ENCODE measurements at places on chromosomes 2 and 18.

GRCh38 chr2:37059841-37060240, 24.3 kb downstream of the HEATR5B start:
- DNase-seq, result no peak

DNA sequence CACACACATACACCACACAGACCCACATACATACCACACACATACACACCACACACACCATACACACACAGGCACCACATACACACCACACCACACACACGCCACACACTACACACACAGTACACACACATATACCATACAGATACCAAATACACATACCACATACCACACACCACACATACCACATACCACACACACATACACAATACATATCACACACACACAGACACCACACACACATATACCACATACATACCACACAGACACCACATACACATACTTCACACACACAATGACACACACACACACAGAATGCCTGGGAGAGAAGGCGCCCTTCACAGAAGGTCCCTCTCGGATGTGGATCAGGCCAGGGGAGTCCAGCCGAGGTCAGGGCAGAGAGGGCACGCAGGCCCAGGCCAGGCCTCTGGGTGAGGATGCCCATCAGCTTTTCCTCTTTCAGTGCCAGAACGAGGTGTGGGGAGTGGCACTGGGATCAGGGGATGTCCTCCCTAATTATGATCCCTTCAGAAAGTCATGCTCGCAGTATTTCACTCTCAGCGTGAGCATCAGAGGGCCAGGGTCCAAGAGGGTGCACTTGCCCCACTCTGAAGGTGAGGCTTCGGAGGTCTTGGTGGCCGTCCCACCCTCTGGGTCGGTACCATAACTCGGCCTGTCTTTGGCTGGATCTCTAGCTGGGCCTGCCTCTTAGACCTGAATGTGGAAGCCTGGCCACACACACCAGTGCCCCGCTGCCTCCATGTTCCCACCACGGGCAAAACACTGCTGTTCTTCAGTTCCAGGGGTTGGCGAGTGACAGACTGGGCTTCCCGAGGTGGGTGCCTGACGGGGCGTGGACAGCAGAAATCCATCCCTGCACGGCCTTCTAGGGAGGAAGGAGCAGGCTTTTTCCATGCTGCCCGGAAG, 70.6 kb upstream of the ODC1 start:
- no peak for DNase-seq

- DNase-seq, result no peak
These were observed 533.4 kb downstream of the ERBB4 start for GRCh38 chr2:212005085-212005671.

- DNase-seq, result no peak
These were observed 106.6 kb upstream of the CYP1B1 start for GRCh38 chr2:38182492-38183003.

DNA sequence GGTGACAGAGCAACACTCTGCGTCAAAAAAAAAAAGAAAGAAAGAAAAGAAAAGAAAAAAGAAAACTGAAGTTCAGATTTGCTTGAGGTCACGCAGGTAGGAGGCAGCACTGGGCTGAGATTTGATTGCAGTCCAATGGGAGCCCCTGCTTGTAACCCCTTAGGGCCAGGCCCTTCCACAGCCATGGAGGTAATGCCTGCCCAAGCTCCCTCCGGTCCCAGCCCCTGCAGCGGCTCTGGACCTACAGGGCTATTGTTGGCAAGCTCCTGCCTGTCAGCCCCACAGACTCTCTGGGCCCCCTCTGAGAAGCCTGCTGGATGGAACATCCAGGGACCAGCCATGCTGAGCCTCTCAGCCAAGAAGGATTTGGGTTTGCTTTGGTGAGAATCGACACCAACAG, 12.2 kb downstream of the ZFP36L2 start:
- DNase-seq, result no peak

DNA sequence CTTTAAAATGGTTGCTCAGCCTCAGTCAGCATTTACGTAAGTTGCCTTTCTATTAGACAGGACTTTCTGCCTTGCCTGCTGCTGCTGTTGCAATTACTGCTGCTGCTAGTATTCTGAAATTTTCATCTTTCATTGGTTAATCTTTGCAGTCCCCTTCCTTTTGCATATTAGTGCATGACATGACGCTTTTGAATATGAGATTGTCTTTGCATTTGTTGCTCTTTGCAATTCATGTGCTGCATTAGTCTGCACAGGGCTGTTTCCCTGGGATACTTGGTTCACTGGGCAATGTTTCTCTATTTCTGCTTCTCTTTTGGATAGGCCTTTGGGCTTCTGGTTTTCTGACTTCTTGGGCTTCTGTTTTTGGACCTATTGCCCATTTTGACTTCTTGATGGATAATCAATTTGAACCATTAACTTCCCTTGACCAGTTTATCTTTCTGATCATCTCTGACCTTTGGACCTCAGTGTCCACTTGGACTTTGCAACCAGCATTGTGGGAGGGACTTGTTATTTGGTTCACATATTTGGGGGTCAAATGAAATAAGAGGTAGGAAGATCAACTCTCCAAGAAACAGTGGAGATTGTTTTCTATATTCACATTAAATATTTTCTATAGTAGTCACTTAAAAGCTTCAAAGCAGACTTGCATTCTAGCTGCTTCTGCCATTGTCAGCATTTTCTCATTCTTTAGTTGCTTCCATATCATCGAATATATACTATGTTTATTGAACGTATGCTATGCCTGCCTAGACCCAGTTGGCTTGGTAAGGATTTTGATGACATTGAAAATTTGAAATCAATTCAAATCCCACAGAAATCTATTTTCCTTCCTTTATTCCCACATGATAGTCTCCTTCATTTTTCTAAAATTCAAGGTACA, 12.5 kb upstream of the BUB1 start:
- DNase-seq, result no peak

DNA sequence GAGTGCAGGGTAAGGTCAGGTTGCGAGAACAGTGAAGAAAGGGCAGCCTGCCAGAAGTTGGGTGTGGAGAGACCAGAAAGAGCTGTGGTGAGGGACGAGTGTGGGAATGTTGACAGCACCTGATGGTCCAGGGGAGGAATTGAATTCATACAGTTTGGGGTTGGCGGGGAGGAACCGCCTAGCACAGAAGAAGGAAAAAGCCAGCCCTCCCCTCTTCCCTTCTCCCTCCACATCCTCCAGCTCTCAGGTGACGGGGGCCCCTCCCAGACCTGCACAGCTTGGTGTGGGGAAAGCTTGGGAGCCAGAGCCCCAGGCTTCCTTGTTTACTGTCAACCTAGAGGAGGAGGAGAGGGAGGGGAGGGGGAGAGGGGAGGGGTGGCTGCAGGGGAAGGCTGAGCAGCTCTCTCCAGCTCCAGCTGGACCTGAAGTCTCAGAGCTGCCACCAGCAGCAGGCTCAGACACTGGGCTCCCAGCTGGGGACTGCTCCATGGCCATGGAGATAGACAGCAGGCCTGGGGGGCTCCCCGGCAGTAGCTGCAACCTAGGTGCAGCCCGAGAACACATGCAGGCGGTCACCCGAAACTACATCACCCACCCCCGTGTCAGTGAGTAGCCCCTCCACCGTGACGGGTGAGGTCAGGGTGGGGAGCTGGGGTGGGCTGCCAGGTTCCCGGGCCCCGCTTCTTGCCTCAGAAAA, at the start of gene ATP6V1B1:
Gene ATP6V1B1 (plus strand): TSS at position 433 of the 697 bp plus-strand sequence. CDS start 55 bp downstream, at position 488.
- DNase-seq, result no peak

DNA sequence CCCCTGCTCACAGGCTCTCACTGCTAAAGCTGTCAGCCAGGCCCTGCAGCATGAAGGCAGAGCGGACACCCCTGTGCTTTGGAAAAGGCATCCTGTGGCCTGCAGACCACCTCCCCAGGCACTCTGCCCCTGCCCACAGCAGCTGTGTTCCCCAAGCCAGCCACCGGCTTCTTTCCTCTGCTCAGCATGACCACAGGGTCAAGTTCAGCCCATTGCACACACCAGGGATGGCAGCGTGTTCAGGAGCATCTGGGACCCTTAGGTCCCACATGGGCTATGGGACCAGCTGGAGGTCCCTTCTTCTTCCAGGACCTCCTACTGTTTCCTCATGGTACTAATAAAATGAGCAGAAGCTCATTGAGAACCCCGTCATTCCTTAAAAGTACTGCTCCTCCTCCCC, 118.4 kb upstream of the ACAA2 start:
- DNase-seq, result no peak

GRCh38 chr2:220090050-220090449, 462.6 kb downstream of the SLC4A3 start:
- no peak for DNase-seq

DNA sequence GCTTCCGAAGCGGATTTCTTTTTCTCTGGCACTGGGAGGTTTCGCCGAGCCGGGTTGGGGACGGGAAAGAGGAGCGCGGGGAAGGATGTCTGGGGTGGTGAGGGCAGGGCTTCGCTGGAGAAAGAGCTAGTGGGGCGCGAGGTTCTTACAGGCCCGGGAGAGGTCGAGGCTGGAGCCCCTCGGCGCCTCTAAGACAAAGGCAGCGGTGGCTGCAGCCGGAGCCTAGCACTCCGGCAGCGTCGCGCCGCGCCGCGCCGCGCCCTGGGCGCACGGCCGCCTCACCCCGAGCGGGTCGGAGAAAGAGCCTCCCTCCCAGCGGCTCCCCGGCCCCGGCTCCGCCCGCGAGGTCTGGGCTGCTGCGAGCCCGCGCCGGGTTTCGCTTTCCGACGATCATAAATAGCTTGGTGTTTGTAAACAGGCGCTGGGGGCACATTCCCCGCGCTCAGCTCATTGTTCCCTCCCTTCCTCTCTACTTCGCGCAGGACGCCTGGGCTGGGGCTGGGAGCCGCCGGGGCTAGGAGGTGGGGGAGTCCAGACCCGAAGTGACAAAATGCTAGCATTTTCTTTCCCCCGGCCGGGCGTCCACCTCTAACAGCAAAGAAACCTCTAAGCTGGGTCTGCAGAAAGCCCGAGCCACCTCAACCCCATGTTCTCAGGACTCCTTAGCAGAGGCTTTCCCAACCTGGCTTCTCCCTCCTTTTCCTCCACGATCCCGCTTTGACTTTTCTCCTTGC, 813 bp upstream of the MEIS1 start:
- DNase-seq, result no peak

DNA sequence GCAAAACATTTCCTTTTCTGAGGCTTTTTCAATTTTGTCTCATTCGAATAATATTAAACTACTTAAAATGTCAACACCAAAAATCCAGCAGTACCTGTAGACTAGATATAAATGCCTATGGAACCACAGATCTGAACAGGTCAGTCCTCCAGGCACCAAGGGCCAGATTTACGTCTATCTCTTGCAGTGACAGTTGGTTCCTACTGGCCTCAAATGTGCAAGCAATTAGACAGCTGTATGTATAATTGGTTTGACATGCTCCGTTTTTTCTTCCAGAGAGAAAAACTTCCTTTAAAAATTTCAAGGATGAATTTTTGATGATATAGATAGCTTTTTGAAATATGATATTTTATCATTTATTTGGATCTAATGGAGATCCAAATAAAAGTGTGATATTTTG, 443.8 kb upstream of the POU3F3 start:
- no peak for DNase-seq

DNA sequence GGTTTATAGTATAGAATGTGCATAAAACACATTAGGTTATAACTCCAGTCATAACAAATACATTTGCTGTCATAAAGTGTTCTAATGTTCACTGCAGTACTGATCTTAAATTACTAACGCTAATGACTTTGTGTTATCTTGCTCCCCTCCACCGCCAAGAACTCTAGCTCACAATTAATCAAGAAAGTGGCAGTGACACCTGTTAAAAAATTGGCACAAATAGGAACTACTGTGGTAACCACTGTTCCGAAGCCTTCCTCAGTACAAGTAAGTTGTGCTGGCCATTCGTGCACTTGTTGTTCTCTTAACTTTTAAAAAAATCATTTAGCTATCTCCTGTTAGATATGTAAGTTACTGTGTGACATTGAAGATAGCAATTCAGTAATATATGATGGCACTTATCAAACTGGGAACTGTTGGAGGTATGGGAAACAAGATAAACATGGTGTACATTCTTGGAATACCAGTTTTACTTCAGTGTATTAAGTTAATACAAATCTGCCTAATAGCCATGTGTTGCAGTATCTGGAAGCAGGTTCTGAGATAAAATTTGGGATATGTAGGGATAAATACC, 41.2 kb downstream of the TAF4B start:
- DNase-seq, result no peak

GRCh38 chr18:74303306-74303705, 11.5 kb upstream of the CYB5A start:
- DNase-seq, result no peak

DNA sequence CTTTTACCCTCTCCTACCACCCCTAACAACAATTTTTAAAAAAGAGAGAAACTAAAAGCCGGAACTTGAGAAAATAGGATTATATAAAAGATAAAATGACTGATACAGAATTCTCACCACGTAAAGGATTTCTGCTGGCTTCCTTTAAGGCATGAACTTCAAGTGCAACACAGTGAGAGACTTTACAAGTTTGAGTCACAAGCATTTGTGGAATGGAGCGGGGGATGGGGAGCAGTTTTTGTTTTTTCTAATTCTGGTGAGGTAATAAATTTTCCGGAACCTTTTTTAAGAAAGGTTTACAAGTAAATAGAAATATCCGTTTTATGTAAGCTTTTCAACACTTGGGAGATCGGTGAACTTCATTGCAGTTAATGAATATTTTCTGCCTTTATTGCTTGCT, 1.8 kb upstream of the CDH2 start:
- no peak for DNase-seq

DNA sequence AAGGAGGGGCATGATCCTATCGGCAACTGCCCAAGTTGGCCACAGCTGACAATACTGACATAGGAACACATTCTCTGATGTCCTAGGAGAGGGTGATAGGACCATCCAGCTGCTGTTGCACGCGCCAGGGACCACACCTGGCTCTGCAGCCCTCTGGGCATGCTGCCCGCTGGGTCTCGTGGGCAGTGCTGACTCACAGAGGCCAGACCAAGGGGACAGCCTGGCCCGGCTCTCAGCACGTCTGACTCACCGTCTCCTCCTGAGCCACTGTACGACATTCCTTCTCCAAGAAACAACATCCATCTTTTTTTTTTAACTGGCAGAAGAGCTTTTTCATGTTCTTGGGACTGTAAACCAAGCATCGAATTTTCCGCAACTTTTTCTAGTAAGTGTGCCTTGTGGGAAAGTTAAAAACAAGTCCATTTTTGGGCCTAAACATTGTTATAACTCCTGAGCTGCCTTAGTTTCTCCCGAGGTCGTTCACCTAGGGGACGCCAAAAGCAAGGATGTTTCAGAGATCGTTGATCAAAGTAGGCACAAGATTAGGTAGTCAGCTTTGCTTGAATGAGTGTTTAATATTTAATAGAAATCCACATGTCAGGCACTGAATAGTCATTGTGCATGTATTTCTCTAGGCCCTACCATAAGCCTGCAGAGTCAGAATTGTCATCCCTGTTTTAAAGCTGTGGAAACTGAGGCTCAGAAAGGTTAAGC, 100.3 kb downstream of the TTC32 start:
- DNase-seq, result no peak

GRCh38 chr18:13580991-13581390, 145.4 kb downstream of the FAM210A start:
- no peak for DNase-seq

DNA sequence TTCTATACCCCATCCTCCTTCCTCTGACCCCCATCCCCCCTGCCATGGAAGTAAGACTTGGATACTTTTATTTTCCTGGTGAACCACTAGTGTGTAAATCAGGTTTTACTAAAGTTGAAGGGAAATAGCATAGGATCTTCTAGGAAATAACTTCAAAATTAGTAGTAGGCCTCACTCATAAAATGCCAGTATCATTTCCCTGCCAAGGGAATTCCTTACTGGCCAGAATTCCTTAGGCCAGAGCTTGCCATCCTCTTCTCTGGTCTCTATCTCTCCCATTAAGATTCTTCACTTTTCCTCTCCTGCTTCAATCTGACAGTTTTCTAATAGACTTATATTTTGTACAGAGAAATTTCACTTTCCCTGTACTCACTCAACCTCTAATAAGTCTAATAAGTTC, 322.8 kb upstream of the TANK start:
- no peak for DNase-seq

GRCh38 chr2:95234816-95235215, 27.5 kb downstream of the ZNF892 start:
- DNase-seq, result no peak

Data from activated effector memory CD4-positive, alpha-beta T cell treated with Interleukin-2 at 50 U/mL for 16 hours (primary cell).